ENCODE measurements at places on chromosomes 2 and 18.

DNA sequence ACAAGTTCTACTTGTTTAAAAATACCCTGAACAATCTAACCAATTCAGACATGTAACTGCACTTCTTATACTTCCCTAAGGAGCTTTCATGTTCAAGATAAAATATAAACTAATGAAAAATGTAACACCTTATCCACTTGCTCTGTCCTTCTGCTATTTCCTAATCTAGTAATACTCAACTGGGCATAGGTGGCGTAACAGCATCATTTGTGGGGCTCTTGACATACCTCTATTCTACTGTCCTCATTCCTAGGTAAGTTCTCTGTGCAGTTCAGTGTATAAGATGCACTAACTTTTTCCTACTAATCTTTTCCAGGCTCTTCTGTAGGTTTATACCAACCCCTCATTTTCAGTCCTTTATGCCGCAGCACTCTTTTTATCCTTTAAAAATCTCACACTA, 36.7 kb downstream of the PRKD3 start:
- no peak for DNase-seq

- no peak for DNase-seq
These were observed 66.8 kb downstream of the BIN1 start for GRCh38 chr2:127040169-127040568.

GRCh38 chr2:165909466-165909865, 44.1 kb downstream of the TTC21B start:
- DNase-seq: no peak

DNA sequence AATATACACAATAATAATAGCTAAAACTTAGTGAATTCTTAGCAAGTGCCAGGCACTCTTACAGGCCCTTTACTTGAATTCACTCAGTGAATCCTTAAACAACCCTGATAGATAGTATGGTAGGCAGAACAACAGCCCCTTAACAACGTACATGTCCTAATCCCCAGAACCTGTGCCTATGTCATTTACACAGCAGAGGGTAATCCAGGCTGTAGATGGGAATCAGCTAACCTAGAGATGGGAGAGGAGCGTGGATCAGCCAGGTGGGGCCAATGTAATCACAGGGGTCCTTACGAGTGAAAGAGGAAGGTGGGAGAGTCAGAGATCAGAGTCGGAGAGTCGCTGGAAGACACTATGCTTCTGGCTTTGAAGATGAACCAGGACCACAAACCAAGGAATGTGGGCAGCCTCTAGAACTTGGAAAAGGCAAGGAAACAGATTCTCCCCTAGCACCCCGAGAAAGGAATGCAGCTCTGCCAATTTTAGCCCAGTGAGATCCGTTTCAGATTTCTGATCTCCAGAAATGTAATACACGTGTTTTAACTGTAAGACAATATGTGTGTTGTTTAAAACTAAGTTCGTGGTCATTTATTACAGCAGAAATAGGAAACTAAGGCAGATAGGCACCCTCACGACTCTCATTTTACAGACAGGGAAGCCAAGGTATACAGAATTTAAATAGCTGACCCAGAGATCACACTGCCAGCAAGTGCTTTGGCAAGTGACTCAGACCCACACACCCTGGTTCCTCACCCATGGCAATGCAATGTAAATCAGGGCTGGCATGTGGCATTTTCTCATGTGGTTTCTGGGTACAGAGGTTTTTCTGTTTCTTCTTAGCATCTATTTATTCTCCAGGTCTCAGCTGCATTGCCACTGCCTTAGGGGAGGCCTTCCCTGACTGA, 68.9 kb downstream of the DOCK10 start:
- DNase-seq: no peak

GRCh38 chr2:105055613-105056012, 17.7 kb downstream of the MRPS9 start:
- DNase-seq: no peak

DNA sequence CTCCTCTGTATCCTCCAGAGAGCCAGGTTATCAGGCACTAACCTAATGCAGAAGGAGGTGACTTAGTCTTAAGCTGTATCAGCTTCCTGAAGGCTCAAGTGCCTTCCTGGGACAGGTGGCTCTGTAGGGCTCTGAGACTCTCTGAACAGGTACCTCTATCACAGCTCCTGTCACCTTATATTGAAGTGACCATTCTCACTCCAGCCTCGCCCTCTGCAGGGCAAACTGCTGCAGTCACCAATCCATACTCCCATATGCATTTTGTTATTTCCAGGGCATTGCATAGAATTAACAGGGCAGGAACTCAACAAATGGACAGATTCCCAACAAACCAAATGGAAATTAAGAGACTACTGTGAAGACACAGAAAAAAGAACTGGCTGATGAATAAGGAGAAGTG, 203.0 kb upstream of the REV1 start:
- DNase-seq: no peak

DNA sequence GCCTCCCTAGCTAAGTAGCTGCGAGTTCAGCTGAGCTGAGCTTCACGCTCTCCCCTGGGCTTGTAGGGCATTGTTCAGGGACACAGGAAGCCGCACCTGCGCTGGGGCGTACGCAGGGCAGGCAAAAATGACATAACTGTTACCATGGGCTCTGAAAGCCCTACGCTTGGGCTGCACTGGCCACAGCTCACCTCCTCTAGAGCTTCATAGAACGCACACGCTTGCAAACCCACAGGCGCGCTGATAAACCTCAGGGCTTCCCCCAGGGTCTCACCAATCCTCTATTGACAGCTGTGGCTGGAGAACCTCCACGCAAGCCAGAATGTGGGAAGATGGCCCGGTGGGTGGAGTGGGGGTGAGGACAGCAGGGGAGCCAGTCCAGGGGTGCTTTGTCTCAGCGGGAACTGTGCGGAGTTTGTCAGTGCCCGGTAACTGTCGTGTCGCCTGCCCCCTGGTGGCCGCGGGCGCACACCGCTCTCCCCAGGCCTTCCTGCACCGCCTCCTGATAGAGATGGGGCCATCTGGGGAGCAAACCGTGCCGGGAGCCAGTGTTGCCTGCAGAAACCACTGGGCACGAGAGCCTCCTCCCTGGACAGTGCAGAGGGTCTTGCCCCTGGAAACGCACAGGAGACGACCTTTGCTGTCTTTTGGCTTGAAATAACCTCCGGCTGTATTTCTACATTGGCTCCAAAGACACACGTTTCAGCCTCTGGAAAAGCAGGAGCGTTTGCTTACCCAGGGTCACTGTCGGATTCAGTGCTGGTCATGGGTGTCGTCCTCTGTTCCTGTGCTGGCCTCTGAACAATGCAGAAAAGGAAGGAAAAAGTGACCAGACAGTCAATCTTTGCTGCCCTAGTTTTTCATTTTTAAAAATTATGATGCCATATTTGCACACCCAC, 17.0 kb upstream of the CIDEA start:
- DNase-seq: peak; percentile 57

GRCh38 chr18:23529604-23530003, 26.3 kb downstream of the RMC1 start:
- DNase-seq: peak; percentile 11

- DNase-seq: no peak
These were observed 70.9 kb downstream of the AFF3 start for GRCh38 chr2:100071335-100072043.

DNA sequence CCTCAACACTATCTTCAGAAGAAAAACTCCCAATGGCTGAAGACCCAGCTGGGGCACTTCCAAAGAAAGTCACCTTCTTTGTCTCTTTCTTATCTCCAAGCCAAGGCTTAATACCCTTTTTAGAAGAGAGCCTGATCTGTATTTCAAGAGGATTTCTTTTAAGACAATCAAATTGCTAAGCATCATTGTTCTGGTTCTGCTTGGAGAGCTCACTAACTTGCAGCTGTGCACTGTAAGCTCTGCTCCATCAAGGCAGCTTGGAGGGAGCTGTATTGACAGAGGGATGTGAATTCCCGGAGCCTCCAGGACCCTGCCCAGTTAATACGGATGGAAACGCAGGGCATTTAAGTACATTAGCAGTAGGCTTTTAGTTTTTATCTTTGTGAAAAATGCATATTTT, 253.1 kb downstream of the TDRD15 start:
- no peak for DNase-seq

DNA sequence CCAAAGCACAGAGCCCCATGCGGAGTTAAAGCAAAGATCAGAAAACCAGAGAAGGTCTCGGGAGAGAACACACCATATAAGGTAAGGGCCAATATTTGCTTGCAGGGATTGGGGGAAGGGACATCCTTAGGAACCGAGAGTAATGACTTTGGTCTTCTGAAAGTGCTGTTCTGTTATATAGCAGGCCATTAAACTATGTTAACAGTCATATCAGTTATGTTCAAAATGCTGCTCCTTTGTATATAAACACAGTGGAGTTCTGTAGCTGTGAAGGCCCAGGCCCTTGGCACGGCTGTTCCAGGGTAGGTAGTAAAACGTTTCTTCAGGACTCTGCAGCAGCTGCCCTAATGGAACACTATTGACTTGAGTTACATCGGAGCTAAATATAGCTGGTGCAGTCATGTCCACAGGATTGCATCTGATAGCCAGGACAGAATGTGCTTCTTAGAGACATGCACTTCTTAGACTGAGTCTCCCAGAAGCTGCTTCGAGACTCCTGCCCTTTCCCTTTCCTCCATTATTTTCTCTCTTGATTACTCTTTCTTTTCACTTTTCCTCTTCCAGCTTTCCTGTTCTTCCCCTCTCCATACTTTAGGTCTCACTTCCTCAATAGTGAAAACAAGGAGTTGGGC, 122.4 kb downstream of the SETBP1 start:
- no peak for DNase-seq

DNA sequence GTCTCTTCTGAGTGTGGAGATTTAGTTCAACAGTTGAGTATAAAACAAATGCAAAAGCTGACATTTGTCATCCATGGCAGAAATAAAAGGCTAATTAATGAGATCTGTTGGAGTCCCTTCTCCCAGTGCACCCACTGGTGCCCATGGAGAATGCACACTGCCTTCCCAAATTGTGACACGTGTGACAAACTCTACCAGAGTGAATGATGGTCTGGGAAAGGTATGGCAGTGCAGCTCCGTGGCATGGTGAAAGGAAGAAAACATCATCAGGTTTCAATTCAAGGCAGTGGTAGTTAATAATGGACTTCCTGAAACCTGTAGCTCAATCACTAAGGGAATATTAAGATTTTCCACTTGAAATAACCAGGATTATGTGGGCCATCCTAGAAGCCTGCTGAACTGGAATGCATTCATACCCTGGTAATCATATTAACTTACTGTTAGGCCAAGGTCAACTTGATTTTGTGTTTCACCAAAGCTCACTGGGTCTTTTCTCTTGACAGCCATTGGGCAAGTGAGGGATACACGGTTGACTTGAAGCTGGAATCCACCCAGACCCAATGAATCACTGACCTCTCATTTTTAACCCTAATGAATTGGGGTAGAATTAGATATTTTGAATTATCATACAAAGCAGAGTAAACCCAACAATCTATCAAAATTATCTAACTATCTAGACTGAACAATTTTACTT, 167.6 kb downstream of the AFF3 start:
- DNase-seq: no peak

DNA sequence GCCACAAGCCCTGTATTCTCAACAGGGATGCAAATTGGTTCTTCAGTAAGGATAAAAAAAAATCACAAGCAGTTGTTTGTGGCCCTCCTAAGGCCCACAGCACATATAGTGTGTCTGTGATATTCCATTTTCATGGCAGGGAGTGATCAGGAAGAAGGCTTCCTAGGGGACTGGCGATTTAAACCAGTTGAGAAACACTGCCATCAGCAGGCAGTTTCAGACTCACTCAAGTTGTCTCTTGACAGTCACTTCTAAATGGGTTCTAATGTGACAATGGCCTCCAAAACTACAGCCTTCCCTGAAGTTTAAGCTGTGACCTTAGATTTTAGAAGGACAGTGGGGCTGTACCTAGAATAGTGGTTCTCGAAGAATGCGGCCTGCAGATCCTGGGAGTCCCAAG, 6.0 kb downstream of the CIAO1 start:
- DNase-seq: no peak

DNA sequence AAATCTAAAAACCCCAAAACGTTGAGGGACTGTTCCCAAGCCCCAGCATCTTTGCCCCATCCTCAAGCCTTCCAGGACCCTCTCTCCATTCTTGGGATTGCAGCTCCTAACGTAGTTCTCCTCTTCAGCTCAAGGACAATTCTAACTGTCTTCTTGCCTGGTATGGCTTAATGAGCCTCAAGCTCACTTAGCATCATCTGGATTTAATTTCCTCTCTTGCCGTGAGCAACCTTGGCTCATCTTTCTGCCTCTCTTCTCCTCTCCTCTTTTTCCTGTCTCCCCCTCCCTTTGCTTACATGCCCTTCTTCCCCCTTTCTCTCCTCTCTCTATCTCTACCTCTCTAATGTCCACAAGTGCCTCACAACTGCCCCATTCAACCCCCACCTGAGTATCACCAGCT, 44.2 kb downstream of the TACR1 start:
- DNase-seq: no peak

DNA sequence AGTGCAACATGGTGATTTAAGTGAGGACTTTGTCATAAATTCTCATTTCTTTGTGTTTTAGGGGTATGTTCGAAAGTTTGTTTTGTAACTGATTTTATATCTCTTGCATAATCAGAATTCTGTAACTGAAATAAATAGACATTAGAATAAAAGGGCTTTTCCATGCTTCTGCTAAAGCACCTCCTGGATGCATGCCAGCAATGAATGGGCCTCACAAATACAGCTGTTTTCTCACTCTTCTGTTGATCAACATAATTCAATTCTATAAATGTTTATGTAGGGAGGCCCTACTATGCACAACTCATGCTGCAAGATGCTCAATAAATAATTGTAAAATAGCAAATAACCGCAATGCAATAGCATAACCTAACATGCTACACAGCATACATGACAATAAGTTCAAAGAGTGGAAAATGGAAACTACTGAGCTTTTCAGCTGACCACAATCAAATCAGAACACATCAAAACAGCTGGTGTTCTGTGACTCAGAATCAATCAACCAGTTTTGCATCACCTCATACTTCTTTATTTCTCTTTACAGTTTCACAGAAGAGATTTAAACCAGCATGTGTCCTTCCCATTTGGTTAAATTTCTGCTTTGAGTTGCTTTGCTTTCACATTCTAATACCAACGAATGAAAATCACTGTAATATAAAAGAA, 11.0 kb downstream of the CDH7 start:
- DNase-seq: no peak

DNA sequence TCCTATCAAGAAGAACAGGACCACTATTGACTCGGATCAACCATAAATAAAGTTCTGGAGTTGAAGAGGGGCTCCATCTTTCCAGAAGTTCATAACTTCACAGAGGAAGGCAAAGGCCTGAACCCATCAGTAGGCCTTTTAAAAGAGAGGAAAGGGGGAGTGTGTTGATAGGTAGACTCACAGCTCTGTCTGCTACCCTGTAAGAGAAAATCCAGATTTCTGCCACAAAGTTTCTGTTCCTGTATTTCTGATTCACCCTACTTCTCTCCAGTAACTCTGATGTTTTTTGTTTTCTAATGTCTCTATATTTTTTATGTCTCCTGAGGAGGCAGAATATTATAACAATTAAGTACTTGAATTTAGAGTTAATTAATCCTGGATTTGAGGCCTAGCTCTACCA, 564.0 kb downstream of the TNS1 start:
- DNase-seq: no peak

DNA sequence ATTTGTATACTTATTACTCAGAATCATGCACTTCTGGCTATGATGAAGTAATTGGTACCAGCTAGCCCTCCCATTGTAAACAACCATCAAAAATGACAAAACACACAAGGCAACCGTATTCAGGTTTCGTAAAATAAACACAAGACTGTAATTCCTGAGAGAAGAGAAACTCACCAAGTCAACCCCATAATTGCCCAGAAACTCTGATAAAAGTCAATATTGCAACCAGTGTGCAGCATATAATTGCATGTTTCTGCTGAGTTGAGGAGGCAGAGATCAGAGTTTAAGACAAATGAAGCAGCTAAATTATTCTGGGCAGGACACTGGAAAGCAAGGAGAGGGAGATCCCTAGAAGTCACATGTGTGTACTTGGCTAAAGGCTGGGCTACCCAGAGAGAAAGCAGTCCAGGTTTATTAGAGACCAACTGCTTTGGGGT, 90.3 kb downstream of the ROCK2 start:
- no peak for DNase-seq
